ENCODE measurements at places on chromosomes 7 and 10.
A peak's percentile ranks its signal among the peaks of the same experiment; 100 is the strongest.

DNA sequence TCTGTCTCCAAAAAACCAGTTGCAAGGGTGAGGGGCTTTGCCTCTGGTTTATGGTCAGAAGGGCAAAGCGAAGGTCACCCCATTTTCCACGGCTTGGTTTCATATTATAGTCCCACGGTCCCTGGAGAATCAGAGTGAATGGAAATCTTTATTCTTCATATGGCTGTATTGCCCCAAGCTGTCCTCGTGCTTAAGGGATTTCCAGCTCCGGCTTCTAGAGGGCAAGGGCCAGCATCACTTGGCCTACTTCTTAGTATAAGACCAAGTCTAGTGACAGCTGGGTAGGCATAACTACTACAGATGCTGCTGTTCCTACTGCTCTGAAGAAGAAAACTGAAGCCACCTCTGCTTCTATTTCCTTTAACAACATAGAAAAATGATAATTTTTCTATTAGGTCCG lies 63.2 kb downstream of the PARP12 start:
- DNase-seq = no peak

- no peak for DNase-seq
Measured at GRCh38 chr10:68111584-68111983, 2.3 kb downstream of the MYPN start.

DNA sequence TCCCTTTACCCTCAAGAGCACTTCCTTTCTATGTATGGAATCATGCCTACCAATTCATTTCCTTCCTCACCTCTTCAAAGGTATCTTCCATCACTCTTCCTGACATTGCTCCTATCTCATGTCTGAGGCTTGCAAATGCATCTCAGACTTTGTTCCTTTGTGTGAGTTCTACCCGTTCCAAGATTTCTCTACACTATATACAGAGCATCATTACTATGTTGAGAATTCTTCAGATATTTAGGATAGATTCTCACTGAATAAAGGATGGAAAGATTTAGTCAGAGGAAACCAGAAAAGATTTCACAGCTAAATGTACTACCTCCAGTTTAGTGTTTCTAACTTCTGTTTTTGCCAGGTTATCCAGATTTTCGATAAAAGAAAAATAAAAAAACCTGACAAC lies 462.7 kb downstream of the PHTF2 start:
- DNase-seq = no peak

- DNase-seq = no peak
Measured at GRCh38 chr10:100731407-100732240, 13.8 kb upstream of the PAX2 start.

DNA sequence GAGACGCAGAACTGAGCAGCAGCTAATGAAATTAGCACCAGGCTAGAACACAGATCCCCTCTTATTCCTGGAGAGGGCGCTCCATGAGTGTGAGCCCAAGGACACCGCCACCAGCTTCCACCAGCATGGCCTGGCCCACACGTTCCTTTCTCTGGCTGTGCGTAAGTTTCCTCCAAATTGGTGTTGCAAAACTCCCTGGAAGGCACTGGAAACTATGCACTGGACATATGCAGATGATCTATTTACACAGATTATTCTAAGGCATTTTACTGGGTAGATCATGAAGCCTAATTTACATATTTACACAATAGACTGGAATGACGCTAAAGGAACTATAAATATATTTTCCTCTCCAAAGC lies 455.6 kb upstream of the FOXK1 start:
- no peak for DNase-seq

DNA sequence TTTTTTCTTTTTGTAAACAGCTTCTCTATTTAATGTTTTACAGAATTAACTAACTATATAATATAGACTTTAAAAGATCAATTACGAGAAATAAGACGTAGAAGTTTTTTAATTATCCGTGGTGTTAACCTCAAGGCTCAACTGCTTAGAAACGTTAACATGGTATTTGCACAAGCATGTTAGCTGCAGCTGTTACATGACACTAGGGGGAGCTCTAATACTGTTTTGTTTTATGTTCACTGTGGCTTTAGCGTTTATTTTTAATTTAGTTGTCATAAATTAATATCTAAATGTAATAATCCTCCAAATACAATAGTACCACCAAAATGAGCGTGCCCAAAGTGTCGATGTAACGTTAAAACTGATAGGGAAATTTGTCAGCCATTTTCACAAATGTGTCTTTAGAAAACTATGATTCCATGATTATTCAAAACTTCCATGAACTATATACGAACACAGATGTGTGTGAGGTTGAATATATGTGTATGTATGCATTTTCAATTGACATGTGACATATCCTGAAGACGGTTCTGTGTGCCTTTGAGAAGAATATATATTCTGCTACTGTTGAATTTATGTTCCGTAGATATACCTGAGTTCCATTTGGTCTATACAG lies 828.8 kb upstream of the MBL2 start:
- no peak for DNase-seq

DNA sequence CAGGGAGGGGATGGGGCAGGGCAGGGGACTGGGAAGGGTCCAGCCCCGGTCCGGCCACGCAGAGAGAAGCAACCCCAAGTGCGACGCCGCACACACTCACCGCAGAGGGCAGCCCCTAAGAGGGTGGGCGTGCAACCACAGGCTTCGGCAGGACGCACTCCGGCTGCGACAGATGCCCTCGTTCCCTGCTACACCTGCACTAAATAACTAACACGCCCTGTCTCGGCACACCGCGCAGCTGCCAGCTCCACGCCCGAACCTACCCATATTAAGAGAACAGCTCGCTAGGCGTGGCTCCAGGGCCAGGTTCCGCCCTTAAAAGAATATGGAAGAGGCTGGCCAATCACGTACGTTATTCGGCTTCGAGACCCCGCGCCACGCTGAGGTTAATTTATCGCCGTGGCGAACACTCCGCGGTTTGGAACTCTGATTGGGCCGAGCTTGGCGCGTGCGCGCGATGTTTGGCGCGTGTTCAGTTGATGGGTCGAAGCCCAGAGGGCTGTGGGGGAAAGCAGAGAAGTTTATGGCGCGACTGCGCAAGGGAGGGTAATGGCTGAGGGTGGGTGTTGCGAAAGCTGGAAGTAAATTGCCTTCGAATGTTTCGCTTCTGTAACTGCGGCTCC lies 91.1 kb downstream of the OR13A1 start:
- DNase-seq = no peak

- DNase-seq = no peak
Measured at GRCh38 chr7:4147926-4148620, 534.0 kb upstream of the FOXK1 start.

- no peak for DNase-seq
Measured at GRCh38 chr10:67770537-67770936, 67.5 kb downstream of the DNAJC12 start.

GRCh38 chr7:150722431-150722931 lies 6.1 kb downstream of the GIMAP1 start:
- DNase-seq = no peak

DNA sequence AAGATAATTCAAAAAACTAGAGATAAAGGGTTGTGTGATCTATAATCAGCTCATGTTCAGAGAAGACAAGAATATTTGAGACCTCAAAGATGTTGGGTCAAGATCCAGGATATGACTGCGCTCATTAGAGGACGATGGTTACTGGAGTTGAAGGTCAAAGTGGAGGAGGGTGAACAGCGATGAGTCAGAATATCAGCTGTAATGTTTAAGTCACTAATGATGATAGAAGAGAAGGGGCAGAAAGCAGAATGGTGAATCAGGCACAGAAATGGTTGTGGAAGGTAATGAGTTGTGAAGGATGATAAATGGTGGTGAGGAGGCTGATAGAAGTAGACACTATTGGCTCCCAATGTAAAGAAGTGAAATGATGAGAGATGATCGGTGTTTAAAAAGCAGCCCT lies 540.3 kb downstream of the INHBA start:
- no peak for DNase-seq

- no peak for DNase-seq
Measured at GRCh38 chr10:1048349-1048731, 579 bp downstream of the IDI1 start.

- no peak for DNase-seq
Measured at GRCh38 chr10:85847085-85847484, 519.5 kb downstream of the GRID1 start.

GRCh38 chr10:22997096-22997495 lies 69.2 kb downstream of the ARMC3 start:
- DNase-seq = no peak

DNA sequence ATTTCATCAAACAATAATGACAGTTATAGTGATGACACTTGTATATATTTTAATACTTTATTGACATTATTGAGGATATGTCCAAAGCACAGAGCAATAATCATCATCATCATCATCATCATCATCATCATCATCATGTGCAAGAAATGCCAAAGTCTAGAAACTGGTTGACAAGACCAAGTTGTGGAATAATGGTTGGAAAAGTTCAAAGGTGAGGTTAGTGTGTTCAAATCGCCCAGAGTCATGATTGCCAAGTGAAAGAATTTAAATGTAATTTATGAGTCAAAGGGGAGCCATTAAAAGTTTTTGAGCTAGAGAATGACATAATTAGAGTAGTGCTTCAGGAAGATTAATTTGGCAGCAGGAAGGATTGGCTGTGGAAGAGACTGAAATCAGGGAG lies 852.4 kb downstream of the SORCS1 start:
- DNase-seq = no peak

DNA sequence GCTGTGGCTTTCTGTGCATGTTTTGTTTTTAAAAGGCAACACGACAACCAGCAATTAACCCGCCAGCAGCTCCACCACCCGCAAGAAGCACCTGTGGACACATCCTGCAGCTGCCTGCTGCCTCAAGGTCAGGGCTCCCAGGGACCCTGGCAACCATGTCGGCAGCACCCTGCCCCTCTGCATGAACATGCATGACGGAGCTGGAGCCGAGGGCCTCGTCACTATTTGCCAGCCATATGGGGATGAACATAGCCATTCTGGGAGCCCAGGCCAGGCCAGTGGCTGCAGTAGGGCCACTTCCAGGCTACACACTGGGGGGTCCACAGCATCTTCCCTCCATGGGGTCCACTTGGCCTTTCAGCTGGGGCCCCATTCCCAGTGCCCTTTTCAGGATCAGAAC lies 52.9 kb downstream of the CAMK2B start:
- DNase-seq = no peak

DNA sequence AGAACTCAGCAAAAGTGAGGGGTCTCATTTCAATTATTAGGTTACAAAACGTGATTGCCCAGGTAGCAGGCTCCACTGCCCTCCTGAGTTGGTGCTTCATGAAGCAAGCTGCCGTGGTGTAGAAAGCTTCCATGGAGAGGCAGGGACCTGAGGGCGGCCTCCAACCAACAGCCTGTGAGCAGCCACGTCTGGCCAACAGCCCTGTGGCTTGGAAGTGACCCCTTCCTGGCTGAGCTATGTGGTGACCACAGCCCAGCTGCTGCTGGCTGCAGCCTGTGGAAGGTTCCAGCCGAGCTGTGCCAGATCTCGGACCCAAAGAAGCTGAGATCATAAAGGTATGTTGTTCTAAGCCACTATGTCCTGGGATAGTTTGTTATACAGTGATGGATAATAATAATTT lies 122.5 kb upstream of the KLF6 start:
- no peak for DNase-seq

GRCh38 chr7:131238347-131238931 lies 89.2 kb upstream of the MKLN1 start:
- no peak for DNase-seq

DNA sequence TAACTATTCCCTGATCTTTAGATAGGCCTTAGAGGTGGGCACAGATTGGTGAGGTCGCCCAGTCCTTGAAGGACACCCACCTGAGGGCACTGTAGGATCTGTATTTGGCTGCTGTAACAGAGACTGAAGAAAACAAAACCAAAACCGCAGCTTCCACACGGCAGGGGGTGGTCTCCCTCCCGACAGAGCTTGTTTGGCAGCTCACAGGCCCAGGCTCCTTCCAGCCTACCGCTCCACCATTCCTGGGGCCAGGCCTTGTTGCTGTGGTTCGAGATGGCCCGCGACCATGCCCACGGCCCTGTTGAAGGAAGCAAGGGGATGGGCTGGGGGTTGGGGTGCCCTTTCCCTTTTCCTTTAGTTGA lies 30.4 kb downstream of the ZNF783 start:
- DNase-seq = no peak

GRCh38 chr10:30583778-30584415 lies 45.7 kb downstream of the LYZL2 start:
- no peak for DNase-seq

DNA sequence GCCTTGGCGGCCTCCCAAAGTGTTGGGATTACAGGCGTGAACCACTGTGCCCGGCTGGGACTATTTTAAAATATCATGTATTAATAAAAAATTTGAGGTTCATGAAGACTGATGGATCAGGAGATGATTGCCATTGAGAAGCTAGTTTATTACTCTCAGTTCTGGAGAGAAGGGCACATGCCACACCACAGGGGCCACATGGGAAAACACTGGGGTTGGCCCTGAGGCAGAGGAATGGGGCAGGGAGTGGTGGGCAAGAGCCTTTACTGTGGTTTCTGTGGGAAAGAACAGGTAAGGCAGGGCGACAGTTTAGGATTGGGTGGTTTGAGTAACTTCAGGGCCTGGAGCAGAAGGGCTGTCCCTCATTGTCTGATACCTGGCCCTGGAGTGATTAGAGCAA lies 6.8 kb upstream of the TBRG4 start:
- DNase-seq = no peak

DNA sequence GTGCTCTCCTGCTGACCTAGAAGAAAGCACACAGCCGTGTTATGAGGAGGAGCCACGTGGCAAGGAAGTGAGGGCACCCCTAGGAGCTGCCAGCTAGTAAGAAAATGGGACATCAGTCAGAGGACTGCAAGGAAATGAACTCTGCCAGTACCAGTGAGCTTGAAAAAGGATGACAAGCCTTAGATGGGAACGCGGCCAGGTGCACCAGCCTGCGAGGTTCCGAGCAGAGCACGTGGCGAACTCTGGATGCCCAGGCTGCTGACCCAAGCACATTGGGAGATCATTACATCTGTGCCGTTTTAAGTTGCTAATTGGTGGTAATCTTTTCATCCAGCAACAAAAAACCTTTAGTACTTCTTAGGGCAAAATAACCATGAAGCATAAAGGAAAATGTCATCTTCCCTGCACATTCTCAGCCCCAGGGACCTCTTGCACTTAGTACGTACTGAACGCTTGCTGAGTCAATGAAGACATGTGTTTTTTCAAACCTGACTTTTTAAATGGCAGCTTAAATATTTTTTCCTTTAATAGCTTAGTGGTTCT lies 69.4 kb downstream of the AMZ1 start:
- peak; percentile 47 for DNase-seq

DNA sequence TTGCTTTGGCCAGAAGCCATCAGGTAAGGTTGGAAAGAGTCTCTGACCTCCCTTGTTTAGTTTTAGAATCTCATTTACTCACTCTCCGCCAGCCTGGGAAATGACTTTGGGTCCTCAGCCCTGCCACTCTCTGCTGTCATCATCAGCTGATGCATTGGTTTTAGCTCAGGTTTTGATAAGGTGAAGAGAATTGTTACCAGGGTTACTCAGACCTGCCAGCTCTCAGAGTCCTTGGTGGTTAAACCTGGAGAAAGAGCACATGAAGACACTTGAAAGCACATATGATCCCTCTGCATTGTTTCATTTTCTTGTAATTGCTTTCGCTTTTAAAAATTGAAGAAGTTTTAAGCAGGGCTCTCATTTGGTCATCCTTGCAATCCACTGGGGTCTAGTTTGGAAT lies 4.0 kb upstream of the CROT start:
- no peak for DNase-seq

GRCh38 chr10:94361171-94361794 lies 1.5 kb downstream of the NOC3L start:
- DNase-seq = no peak

GRCh38 chr10:103278862-103279298 lies 1.9 kb downstream of the INA start:
- DNase-seq = no peak
